Activated CD4-positive, alpha-beta T cell treated with anti-CD3 and anti-CD28 coated beads for 24 hours (primary cell): ENCODE measurements at places on chromosomes 2 and 18.

DNA sequence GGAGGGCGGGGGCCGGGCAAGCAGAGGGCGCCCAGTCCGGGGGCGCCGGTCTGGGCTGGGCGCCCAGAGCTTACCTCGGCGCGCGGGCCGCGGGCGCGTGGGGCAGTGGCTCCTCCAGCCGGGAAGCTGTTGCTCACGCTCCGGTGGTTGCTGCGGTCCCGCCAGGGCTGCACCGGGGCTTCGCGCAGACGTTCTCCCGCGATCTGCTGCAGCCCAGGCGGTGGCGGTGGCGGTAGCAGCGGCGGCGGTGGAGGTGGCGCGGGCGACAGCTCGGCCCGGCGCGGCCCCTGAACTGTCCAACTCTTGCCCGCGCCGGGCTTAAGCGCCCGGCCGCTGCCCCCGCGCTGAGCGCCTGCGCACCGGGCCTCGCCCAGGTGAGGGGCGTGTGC lies 391 bp downstream of the ZNF385B start:
- no peak for DNase-seq

DNA sequence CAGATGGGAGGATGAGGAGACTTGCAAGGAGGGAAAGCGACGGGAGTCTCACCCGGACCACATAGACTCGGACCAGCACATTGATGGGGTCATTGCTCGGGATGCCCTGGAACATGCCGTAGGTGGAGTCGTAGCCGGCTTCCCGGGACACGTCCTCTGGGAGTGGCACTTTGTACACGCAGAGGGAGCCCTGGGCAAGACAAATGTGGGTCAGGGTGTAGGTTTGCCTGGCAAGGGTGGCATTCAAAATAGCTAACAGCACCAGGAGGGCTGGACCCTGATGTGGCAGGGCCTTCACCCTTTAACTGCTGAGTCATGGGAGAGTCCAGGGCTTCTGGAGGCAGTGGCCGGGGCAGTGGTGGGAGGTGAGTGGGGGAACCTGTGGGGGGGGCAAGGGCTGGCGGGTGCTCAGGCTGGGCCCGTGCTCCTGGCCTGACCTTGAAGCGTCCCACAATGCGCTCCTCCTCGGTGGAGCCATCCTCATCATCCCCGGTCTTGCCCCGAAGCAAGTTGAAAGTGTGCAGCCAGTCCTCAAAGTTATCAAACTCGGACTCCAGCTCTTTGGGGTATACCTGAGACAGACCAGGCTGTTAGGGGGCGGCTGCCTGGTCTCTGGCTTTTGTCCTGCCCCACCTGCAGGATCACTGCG lies 11.1 kb downstream of the OTOF start:
- DNase-seq, result no peak

- no peak for DNase-seq
These were observed 36.5 kb downstream of the CNGA3 start for GRCh38 chr2:98382739-98383138.

DNA sequence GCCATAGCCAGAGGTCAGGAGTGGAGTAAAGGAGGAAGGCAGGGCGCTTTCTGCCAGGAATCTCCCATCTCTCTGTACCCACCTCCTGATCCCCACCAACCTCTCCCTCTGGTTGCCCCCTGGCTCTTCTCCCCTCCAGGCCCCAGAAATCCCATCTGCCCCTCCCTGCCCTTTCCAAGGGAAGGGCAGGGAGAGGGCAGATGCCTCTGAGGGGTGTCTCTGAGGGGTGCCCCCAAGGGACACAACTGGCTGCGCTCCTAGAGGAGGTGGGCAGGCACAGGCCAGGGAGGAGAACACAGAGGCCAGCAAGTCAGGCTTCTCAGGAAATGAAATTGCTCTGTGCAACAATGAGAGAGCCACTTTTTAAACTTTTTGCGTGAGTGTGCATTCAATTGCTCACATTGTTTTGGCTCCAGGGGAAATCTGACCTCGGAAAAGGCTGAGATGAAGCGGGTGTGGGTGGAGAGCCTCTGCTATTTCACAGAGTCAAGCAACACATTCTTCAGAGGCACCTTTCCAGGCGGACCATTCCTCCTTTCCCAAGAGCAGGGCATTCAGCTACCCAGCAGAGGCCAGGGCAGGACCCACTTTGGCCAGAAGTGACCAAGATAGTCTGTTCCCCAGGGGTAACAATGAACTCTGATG lies 125.5 kb downstream of the SMAD7 start:
- DNase-seq, result no peak

- DNase-seq, result no peak
These were observed 134.1 kb upstream of the CREB1 start for GRCh38 chr2:207395535-207396251.

- no peak for DNase-seq
These were observed 205 bp downstream of the TET3 start for GRCh38 chr2:73984922-73985307.

DNA sequence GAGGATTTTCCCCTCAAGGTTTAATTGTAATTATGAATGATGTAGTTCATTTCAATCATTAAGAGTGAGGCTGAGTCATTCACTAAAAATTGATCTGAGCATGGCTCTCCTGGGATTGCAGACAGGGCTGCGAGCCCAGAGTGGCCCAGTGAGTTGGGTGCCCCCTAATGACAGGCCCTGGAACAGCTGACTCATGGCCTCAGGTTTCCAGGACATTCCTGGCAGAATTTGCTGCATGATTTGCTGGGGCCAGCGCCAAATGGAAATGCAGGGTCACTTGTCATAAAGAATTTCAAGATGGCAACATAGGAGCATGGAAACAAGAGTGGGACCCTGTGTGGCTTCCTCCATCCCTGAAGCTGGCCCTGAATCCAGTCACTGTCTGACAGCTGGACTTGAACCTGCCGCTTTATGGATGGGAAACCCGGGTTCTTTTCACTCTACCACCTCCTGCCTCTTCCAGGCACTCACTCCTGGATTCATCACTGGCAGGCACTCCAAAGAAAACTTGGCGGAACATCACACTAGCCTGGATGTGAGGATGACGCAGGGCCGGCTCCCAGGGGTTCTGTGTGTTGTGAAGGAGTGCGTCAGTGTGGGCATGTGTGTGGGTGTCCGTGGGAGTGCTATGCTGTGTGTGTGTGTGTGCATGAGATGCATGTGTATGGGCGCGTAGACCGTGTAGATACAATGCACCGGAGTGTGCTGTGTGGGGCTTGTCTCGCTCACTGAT lies 15.2 kb downstream of the OTOF start:
- no peak for DNase-seq

- no peak for DNase-seq
These were observed 104.5 kb upstream of the SMIM21 start for GRCh38 chr18:75531851-75532459.

DNA sequence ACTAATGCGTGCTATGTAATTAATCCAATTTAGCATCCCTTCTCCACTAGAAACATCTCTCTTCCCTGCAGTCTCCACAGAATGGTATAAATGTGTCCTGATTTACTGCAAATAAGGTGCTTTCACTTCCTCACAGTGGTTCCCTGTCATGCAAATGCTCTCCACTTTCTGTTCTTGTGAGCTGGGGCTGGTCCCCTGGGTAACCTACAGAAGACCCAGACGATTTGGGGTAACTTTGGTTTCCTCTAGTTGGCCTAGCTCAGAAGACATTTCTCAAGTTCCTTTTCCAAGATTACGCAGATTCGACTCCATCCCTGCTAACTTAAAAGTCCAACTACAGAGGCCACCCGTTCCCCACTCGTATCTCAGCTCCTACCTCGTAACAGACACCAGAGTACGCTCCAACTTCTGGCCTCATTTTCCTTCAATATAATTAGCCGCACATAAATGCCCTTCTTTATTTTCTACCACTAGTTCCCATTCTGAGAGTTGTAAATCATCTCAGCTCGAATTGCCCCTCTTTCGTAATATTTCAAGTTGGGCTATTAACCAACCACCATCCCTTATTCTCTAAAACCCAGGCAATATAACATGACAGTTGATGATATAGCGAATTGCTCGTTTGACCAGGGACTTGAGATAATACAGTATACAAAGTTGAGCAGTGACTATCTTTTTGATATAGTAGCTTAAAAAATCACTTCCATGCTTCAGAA lies 28.8 kb upstream of the NEDD4L start:
- no peak for DNase-seq
